Activated CD4-positive, CD25-positive, alpha-beta regulatory T cell (primary cell): ENCODE measurements at places on chromosomes 1 and 21.

GRCh38 chr21:38498057-38498833 is at the start of gene ERG:
ERG (minus strand) TSS chr21:38498477; CDS start chr21:38498380, 97 bp downstream.
- no peak for DNase-seq

DNA sequence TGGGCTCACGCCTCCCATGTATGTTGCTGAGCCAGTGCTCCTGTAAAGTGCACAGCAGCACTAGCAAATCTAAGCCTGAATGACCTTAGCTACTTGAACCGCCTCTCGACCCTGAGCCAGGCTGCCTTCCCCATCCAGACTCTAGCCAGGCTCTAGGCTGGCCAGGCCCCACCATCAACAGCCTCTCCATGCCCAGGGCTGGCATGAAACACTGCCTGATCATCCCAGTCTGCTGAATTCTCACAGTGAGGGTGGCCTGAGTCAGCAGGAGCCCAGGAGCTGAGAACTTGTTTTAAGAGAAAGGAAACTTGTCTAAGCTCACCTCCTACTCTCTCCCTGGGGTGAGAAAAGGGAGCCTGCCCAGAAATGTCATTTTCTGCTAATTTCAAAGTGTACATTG is 733.3 kb downstream of the PTPRU start:
- DNase-seq: no peak

- DNase-seq: no peak
Measured at GRCh38 chr1:56522680-56523079, 56.7 kb downstream of the PLPP3 start.

GRCh38 chr21:41851090-41851790 is 27.9 kb downstream of the PRDM15 start:
- DNase-seq: no peak

GRCh38 chr1:70382682-70383081 is 28.2 kb upstream of the ANKRD13C start:
- no peak for DNase-seq

GRCh38 chr1:89322402-89322801 is 41.5 kb upstream of the GBP6 start:
- no peak for DNase-seq

DNA sequence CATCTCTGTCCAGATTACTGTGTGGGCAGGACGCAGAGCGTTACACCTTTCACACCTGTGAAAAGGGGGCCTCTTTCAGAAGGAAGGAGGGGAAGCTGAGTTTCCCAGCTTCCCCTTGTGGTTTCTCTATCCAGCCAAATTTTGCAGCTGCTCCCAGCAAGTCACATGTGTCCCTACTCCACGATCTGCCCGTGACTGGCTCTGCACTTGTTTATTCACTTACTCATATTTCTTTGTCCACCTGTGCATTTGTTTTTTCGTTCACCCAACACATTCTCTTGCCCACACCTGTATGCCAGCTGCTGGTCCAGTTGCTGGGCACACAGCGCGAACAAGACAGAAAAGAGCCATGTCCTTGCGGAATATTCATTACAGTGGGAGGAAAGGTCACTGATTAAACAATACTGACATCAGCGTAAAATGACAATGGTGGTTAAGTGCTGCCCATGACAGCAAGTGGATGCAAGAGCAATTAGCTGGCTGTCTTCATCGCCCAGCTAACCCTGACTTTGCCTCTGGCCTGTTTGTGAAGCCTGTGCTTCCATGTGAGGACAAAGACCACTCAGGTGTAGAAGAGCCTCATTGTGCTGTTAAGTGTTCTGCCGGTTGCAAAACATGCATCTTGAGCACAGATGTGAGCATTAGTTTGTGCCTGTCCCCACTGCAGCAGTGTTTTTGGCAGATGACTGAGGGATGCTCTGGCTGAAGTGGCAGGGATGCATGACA is 28.6 kb upstream of the NEK2 start:
- DNase-seq: no peak

- DNase-seq: no peak
Measured at GRCh38 chr1:90504509-90504908, 212.6 kb downstream of the BARHL2 start.

GRCh38 chr1:15950763-15951295 is 25.1 kb downstream of the ZBTB17 start:
- DNase-seq: peak; percentile 43

GRCh38 chr21:38905752-38906151 is 100.0 kb downstream of the ETS2 start:
- DNase-seq: no peak
